Hematopoietic multipotent progenitor cell treated with erythropoietin and hydrocortisone succinate and interleukin-3 and kit ligand, for 6 days (in vitro differentiated cells): ENCODE measurements at places on chromosomes 6 and 20.

DNA sequence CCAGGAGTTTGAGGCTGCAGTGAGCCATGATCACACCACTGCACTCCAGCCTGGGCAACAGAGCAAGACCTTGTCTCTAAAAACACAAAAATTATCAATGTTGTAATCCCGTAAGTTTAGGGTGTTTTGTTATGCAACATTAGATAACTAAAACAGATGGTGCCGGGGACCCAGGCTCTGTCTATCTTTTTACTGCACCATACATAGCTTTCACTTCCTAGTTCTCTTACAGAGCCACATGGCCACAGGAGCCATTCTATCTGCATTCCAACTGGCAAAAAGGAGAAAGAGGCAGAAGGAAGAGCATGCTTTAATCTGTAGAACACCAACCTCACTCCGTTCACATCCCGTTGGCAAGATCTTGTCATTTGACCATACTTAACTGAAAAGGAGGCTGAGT, 5.4 kb upstream of the TCF15 start:
- peak; percentile 33 for DNase-seq

- no peak for DNase-seq
Measured at GRCh38 chr20:2746636-2747265, 53.7 kb downstream of the CPXM1 start.

DNA sequence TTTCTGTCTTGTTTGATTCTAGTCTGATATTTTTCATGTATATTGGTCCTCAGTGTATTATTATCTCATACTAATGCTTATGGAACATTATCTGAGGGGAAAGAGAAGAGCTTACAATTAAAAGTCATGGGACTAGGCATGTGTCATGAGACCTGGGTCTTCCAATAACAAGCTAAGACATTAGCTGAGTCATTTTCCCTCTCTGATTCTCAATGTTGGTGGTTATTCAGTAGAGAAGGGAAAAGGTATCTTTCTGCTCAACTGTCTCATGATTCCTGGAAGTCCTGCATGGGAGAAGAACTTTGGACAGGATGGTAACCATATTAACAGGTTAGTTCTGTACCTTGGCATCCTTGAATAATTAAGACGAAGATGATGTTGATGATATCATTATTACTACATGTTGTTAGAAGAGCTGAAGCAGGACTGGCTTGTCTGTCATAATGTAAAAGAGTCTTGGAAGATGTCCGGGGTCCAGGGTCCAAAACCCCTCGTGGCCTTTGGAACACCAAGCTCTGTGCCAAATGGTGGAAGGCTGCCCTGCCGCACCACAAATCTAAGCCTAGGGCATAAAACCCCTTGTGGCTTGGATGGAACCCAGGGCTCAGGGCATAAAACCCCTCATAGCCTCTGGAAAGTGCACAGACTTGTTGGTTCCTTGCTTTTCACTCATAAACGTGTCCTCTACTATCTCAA, 19.1 kb downstream of the TRIM38 start:
- no peak for DNase-seq

DNA sequence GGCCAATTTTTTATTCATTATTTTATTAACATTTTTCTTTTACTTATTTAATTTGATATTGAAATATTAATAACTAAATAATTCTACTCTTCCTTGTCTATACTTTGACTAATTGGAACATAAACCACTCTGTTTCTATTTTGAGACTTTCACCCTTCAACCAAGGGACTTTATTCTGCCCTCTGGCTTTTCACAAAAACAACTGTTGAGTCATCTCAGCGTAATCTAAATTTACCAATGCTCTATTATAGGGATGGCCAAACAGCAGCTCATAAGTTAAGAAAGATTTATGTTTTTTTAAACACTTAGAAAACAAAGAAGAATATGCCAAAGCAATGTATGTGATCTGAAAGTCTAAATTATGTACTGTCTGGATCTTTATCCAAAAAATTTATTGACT, 46.7 kb downstream of the DOP1A start:
- DNase-seq, result no peak

DNA sequence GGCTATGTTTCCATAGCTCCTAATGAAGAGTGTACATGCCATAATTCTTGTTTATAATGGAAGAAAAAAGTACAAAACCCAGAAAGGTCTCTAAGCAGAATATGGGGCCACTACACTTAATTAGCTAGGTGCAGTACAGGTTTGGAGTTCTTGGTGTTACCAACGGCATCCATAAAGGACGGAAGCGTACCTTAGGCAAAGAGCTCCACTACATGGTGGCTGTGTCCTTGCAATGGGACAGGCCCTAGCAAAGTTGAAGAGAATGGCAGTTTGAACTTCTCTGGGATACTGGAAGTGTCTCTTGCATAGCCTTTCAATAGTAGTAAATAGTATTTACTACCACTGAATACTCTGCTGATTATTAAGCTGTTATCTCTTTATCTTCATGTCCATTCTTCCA, 371.7 kb upstream of the MMS22L start:
- DNase-seq, result no peak
